ENCODE measurements at places on chromosomes 2 and 18.

GRCh38 chr2:119630121-119630520 lies 48.9 kb upstream of the TMEM177 start:
- DNase-seq: no peak

DNA sequence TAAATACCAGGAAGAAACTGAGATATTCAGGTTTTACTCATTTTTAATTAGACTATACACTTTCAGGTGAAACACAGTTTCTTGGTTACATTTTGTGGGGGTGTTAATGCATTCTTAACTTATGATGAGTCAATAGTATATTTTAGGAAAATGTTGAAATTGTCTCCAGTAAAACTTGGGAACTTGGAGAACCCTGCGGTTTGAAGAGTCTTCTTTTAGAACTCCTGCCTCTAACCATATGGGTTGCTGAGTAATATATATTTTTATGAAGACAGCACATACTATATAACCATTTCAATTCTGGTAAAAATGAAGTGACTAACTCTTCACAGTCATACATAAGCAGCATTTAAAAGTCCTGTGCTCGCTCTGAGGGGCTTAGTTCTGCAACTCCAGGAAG lies 308.2 kb upstream of the LRATD1 start:
- no peak for DNase-seq

- no peak for DNase-seq
Measured at GRCh38 chr18:78918707-78919106, 60.9 kb upstream of the SALL3 start.

GRCh38 chr2:4110273-4110672 lies 406.9 kb downstream of the DCDC2C start:
- DNase-seq: no peak

DNA sequence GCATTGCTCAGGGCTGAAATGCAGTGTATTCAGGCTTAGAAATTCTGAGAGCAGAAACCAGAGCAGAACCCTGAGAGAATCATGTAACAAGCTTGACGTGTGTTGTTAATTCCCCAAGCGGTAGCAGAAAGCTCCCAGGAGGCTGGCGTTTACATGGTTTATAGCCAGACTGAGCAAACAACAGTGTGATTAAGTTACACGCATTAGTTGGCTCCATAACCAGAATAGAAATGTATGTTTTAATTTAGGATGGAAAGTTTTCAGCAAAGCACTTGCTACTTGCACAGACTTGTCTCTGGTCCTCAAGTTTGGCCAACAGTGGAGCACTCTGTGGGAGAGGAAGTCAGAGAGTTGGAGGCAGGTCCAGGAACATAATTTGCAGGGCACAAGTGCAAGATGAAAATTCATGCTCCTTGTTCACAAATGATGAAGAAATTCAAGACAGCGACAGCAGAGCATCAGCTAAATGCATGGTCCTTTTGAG lies 69.3 kb downstream of the MAPK4 start:
- DNase-seq: no peak

DNA sequence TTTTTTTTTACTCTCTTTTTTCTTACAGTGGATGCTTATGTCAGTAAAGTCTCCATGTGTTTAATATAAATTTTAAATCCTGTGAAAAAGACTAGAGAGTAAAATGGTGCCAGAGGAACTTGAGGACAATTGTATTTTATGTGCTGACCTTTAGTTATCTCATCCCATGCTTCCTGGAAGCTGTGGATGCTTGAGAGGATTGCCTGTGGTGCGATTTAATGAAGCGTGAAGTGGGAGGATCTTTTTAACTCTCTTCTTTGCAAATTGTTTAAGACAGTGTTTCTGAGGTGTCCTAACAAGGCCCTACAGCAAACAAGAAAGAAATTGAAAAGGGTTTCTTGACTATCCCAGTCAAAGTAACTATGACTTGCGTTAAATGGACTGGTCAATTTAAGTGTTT lies 84.2 kb downstream of the DTNA start:
- DNase-seq: no peak

- DNase-seq: no peak
Measured at GRCh38 chr2:177881008-177881747, 191.4 kb downstream of the PDE11A start.

GRCh38 chr18:48034651-48035555 lies 104.4 kb upstream of the SMAD2 start:
- DNase-seq: no peak

GRCh38 chr2:236376566-236377244 lies 112.5 kb upstream of the ASB18 start:
- no peak for DNase-seq

DNA sequence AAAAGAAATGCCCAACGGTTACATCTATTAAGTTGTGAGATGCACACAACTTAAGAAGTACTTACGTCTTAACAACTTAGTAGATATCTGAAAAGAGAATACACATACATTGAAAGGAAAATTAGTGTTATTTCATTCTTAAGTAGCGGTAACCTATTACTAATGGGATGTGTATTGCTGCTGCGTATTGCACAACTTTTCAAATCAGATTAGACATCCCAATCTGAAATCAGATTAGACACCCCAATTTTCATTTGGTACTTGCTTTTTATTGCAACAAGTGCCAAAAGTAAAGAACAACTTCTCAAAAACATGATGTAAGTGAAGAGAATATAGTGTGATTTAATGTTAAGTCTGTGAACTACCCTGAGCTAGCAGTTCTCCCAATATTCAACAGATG lies 155.5 kb downstream of the DSC3 start:
- DNase-seq: no peak

DNA sequence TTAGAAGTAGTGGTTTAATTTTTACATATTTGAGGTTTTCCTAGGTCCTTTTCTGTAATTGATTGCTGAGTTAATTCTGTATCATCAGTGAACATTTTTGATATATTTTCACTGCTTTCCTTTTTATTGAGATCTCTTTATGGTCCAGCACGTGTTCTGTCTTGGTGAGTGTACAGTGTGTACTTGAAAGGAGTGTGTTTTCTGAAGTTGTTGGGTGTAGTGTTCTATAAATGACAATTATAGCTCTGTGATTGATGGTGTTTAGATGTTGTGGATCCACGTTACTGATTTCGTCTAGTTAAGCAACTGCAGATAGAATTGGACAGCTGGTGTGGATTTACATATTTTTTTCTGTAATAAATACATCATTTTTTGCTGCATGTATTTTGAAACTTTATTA lies 32.7 kb downstream of the AGFG1 start:
- DNase-seq: no peak

GRCh38 chr18:50127516-50128210 lies 67.3 kb downstream of the MYO5B start:
- no peak for DNase-seq

GRCh38 chr2:42117923-42118753 lies 51.0 kb upstream of the EML4 start:
- DNase-seq: no peak

DNA sequence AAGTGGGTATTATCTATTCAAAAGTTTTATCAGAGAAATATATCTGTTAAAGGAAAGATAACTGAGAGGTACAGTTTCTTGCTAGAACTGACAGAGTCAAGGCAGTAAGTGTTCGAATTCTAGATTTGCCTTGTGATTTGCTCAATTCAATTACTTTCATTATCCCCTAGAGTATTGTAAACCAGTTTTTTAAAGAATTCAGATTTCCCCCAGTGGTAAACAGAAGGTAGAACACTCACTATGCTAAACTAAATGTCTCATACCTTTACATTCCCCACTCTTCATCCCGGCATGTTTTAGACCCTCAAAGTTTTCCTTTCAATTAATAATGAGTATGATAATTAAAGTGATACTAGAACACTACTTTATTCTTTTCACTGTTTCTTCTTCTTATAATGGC lies 28.6 kb downstream of the TTC21B start:
- no peak for DNase-seq

DNA sequence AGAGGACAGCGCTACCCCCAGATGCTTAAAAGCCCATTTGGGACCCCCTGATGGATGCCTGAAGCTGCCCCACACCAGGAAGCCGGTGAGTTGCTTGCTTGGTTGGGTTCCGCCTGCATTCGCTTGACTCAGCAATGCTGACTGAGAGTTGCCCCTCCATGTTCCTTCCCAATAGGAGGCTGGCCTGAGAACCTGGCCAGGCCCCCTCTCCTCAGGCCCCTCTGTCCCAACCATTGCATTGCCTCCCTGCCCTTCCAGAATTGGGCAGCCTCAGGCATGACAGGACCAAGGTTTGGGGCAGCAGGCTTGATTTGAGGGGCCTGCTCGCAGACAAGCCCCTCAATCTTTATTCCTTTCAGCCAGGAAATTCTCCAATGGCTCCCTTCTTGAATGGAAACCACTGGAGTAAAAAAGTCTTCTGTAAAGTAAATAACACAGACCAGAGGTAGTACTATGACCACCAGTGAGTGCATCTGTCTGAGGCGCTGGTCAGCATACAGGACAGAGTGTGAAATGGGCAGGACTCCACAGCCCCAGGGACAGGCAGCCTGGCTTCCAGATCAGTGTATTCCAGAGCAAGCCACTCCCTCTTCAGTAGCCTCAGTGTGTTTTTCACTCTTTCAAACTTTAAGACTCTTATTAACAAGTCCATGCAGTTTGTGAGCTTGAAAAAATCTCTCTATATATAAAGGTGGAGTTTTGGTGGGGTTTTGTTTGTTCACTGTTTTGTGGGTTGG lies 104.7 kb downstream of the C1QL2 start:
- no peak for DNase-seq

DNA sequence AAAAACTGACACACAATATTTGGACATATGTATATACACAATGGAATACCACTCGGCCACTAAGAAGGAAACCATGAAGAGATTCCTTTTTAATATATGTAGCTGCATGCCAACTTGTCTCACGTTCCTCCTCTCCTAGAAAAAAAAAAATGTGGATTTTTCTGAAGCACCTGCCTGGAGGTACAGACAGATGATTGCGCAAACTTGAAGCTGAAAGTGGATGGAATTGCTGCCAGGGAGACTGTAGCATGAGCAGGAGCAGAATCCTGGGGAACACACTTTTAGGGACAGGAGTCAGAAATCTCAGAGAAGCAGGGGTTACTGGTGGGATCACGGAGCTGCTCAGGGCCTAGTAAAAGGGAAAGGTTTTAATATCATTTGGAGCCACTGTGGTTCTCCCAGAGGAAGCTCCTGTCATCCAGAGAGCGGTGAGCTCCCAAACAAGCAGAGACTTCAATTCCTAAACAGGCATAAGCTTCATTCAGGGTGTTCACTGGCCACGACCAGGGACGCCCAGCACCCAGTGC lies 640 bp upstream of the SPR start:
- no peak for DNase-seq

DNA sequence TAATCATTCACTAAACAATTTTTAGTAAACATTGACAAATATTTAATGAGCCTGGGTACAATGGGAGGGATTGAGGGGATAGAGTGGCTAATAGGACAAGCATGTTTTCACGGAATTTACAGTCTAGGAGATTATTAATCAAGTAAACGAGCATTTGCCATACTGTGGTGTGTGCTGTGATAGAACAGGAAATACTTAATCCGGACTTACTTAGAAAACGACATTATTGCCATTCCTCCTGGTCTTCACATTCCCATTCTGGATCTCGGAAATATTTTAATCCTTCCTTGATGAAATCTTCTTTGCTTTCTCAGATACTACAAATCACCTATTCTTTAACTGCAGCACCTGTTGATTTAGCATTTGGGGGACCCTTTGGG lies 905 bp downstream of the TTLL4 start:
- no peak for DNase-seq

GRCh38 chr2:96098900-96099590 lies 17.3 kb downstream of the ADRA2B start:
- no peak for DNase-seq
